ENCODE measurements at places on chromosomes 6 and 20.

DNA sequence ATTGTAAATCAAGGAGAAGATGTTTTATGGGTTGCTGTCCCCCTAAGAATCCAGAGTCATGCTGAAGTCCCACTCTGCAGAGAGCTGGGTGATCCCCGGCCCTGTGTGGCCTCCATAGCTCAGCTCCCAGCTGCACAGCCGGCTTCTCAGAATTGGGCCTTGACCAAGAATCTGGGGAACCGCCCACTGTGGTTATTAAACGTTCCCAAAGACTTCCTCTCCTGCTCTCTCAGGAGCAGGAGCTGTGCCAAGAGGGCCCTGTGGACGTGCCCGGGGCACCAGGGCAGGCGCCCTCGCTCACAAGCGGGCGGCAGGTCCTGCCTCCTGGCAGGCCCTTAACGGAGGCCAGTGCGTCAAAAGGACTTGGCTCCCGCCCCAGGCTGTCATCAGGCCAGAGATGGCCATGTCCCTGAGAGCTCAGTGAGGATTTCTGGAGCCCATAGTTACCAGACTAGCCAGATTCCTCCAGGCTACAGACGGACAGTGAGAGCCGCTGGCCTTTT lies 30.4 kb downstream of the ZC3H12D start:
- DNase-seq: no peak

GRCh38 chr6:25485821-25486534 lies 166.0 kb upstream of the SCGN start:
- no peak for DNase-seq

DNA sequence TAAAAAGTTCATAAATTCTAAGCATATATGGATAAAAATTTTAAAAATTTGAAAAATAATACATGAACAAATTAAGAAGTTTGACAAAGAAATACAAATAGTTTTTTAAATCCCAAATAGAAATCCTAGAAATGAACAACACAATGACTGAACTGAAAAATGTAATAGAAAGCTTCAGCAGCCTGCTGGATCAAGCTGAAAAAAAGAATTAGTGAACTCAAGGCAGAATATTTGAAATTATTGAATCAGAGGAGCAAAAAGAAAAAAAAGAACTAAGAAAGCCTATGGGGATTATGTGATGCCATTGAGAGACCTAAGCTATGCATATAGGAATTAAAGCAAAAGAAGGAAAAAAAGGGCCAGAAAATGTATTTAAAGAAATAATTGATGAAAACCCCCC lies 39.9 kb upstream of the TFB1M start:
- DNase-seq: no peak

GRCh38 chr6:154402081-154402780 lies 45.6 kb upstream of the IPCEF1 start:
- no peak for DNase-seq

GRCh38 chr20:46204594-46205186 lies 86.6 kb downstream of the CD40 start:
- DNase-seq: no peak

DNA sequence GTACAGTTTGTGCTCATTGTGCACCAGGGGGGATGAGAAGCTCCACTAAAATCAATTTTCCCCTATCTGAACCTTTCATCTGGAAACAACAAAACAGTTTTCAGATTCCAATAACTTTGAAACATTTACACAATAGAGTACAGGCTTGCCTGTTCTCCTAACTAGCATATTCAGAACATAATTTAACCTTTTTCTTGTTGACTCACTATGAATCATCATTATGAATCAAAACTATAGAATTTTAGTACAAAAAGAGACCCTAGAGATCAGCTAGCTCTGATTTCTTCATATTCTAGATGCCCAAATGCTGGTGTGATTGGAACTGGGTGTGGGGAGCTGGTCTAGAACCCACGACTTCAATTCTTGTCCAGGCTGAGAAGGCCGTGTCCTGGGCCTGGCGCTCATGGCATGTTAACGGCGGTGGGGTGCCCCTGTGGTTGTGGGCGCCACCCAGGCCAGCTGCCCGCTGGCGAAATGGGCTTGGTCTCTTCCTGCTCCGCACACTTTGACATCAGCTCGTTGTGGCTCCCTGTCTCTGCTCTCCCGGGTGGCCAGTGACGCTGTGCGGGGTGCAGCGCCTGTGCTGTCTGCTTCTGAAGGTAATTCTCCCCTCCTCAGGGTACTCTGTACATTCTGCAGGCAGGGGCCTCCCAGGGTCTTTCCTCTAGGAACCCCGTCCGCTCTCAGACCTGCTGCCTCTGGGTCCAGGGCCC lies 29.9 kb upstream of the AGPAT4 start:
- no peak for DNase-seq

GRCh38 chr6:134795691-134796090 lies 154.2 kb downstream of the ALDH8A1 start:
- DNase-seq: no peak

- DNase-seq: no peak
Measured at GRCh38 chr6:78089531-78089930, 436.7 kb downstream of the MEI4 start.

- no peak for DNase-seq
Measured at GRCh38 chr6:165999279-165999678, 168.4 kb downstream of the TBXT start.

GRCh38 chr20:32737371-32738223 lies 5.7 kb downstream of the COMMD7 start:
- DNase-seq: no peak

DNA sequence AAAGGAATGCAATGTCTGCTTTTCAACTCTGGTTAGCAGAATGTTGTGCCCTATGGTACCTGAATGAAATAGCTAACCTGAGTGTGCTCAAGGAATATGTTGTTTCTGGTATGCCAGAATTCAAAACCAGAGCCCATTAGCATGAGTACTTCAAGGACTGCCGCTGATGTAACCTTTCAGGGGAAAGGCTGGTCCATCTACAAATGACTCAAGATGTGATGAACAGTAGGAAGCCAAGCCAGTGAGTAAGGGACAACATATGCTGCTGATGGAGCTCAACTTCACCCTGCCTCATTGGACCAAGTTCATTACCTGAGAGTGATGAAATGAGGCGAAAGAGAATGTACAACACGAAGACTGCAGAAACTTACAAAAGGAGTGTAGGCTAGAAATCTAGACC lies 95.7 kb upstream of the BMP2 start:
- DNase-seq: no peak

GRCh38 chr20:35363190-35363589 lies 48.6 kb downstream of the UQCC1 start:
- no peak for DNase-seq

- no peak for DNase-seq
Measured at GRCh38 chr6:161246725-161247124, 27.1 kb downstream of the AGPAT4 start.

DNA sequence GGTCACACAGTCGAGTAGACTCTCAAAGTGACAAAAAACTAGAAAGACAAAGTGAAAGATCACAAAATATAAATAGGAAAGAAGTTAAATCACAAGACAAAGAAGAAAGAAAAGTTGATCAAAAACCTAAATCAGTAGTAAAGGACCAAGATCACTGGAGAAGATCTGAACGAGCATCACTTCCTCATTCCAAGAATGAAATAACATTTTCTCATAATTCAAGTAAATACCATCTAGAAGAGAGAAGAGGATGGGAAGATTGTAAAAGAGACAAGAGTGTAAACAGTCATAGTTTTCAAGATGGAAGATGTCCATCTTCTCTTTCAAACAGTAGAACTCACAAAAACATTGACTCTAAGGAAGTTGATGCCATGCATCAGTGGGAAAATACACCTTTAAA lies 31.6 kb upstream of the GJA10 start:
- no peak for DNase-seq

DNA sequence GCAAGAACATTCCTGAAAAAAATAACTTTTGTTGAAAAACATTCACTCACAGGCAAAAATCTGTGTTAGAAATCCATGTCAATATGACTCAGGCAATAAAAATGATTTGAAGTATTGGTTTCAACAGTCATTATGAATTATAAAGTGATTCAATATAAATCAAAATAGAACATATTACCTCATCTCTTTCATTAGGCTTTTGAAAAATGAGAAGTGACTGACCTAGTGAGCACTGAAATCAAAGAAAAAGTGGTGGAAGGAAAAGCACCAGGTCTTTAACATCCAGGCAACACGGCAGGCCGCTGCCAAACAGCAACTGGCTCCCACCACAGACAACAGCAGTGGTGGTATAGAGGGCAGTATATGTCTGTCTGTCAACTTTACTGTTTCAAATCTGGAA lies 68.9 kb downstream of the MAN1A1 start:
- no peak for DNase-seq

DNA sequence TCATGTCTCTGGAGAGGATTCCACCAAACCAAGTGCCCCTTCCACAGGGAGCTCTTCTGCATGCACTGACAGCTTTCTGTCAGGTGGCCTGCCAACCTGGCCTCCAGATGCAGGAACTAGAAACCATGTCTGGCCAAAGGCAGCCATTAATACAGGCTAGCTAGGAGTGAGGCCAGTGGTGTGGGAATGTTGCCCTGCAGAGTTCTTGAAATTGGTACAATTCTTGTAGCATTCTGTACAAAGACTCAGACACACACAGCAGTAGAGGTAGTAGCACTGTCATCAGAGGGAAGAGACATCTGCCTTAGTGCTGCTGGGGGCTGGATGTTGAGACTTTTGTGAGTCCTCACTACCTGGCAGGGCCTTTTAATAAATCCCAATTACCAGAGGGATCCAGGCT lies 48.8 kb downstream of the RNF24 start:
- no peak for DNase-seq

- DNase-seq: no peak
Measured at GRCh38 chr6:15340775-15341174, 94.9 kb downstream of the JARID2 start.

DNA sequence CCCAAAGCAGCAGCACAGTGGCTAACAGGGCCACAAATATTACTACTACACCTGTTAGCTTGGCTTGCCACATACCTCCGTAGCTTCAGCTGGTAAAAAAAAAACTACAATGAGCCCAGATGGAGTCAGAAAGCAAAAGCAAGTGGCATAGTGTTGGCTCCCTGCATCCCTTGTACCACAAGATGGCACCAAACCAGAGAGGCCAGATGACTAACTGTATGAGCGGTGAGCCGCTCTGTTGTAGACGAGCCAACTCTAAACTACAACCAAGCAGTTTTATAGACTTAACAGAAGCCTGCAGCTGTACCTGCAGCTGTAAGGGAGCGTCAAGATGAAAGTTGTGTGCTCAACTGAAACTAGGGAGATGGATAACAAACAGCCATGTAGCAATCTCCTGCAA lies 84.5 kb upstream of the MCHR2 start:
- DNase-seq: no peak

- no peak for DNase-seq
Measured at GRCh38 chr6:11902527-11902926, 109.6 kb upstream of the HIVEP1 start.

GRCh38 chr6:17427062-17427461 lies 33.7 kb downstream of the CAP2 start:
- DNase-seq: no peak

GRCh38 chr20:63522091-63522868 lies 1.7 kb downstream of the PPDPF start:
- DNase-seq: no peak

GRCh38 chr20:34215711-34216381 lies 25.4 kb upstream of the ASIP start:
- peak; percentile 35 for DNase-seq

- no peak for DNase-seq
Measured at GRCh38 chr6:70282312-70282918, 20.5 kb downstream of the COL9A1 start.

DNA sequence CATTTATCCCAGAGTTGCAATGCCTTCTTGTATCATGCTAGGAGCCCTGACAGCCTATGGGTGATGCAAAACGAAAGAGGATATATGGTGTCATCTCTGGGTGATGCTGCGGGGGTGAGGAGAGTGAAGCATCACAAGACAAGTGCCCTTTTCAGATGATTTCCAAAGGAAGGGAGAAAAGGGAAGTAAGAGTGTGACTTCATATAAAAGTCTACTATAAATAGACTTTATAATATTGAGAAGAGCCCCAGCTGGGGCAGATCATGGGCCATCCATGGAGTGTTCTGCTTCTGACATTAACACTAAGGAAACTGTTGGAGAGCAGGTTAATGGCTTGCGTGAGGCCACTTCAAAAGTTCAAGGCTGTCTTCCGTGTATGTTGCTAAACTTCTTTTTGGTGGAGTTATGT lies 4.4 kb downstream of the CD83 start:
- DNase-seq: peak; percentile 20

GRCh38 chr20:47370850-47371782 lies 14.6 kb upstream of the ZMYND8 start:
- no peak for DNase-seq

DNA sequence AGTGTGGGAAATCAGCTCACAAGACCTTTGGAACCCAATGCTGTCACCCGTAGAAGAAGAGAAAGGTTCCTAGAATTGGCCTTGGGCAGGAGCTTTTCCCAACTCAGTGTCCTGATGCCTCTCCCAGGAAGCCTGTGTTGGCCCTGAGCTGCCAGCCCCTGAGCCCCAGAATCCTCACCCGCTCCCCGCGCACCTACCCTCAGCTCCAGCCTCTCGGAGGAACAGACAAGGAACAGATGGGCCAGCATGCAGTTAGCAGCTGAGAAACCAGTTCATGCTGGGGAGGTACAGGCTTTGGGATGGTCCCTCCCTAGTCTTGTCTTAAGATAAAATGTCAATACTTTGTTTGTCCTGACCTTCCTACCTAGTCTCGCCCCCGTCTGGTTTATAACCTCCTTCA lies 121.9 kb upstream of the CDH4 start:
- no peak for DNase-seq

GRCh38 chr6:130116273-130116672 lies 97.9 kb downstream of the L3MBTL3 start:
- DNase-seq: no peak

DNA sequence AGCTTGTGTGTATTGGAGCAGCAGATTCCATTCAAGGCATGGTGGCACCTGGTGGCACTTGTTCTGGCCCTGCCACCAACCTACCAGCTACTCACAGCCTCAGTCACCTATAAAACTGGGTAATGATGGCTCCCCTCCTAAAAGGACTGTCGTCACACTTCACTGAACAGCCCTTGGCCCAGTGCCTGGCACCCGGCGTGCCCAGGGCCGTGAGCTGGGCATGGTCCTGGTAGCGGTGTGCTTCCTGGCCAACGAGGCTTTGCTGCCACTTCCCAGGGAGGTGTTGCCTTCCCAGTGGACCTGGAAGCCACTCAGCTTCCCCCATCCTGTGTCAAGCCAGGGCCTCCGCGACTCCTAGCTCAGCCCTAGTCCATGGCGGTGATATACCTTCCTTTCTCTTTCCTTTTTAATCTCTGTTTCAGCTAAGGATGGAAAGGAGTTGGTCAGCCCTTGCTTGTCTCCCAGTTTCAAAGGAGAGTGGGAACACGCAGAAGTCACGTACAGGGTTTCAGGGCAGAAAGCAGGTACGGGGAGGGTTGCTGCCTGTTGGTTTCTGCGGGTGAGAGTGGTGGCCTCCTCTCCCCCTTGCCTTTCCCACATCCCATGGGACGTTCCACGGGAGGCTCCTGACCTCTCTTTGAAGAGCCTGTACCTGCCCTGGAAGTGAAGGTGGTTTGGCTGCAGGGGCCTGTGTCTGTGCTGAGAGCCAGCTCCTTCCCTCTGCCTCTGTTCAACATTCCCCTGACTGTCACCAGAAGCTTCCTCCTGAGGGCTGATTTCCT lies 25.5 kb downstream of the ENTPD6 start:
- no peak for DNase-seq

All from activated T-cell treated with anti-CD3 and anti-CD28 coated beads for 24 hours (primary cell).